Activated T-helper 2 cell treated with anti-CD3 and anti-CD28 coated beads, Interferon-gamma antibody, Interleukin-2, Interleukin-4, amounts not matched to agents 10 μg/mL and 5 μg/mL and 100 μg/mL, durations not matched to agents 14 hours and 24 hours and 36 hours (primary cell): ENCODE measurements at places on chromosomes 5 and 9.

DNA sequence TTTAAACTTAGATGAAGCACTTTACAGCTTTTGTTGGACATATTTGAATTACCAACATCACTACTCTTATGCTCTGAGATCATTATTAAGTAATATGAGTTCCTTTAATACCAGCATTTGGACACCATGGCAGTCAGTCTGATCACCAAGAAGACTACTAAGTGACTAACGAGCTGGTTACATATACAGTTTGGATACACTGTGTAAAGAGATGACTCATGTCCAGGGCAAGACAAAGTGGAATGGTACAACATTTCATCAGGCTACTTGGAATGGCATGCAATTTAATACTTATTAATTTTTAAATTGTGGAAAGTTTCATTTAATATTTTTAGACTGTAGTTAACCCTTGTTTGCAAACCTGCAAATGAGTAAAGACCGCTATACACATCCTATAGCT, 237.4 kb upstream of the PRDM9 start:
- no peak for DNase-seq

DNA sequence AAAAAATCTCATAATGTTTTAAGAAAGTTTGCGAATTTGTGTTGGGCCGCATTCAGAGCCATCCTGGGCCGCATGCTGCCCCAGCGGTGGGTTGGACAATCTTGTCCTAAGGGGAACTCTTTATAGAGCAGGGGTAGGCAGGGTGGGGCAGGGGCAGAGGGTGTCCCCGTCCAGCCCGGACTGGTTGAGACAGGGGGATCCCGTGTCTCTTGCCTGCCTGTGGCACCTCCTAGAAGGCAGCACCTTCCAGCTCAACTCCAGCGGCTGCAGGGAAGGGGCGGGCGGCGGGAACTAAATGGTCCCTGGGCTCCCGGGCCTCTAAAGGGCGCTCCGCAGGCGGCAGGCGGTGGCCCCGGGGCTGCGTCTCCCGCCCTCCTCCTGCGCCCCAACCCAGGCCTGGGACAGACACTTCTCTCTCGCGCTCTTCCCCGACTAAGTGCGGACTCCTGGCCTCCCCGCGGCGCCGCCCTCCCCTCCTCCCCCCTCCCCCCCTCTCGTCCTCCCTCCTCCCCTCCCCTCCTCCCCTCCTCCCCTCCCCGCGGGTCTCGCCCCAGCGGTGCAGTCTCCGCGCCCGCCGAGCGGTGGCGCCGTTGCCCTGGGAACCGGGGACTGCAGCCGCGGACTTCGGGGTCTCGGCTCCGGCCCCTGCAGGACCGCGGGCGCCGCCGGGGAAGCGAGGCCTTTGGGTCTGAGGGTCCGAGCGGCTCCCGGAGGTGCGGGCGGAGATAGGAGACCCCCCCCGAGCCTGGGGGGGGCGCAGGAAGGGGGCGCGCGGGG, 132.6 kb downstream of the MRPL36 start:
- no peak for DNase-seq

GRCh38 chr5:123743990-123744583, 232.1 kb downstream of the CSNK1G3 start:
- no peak for DNase-seq

- no peak for DNase-seq
Observed at GRCh38 chr5:111294551-111294950, 70.4 kb downstream of the CAMK4 start.

DNA sequence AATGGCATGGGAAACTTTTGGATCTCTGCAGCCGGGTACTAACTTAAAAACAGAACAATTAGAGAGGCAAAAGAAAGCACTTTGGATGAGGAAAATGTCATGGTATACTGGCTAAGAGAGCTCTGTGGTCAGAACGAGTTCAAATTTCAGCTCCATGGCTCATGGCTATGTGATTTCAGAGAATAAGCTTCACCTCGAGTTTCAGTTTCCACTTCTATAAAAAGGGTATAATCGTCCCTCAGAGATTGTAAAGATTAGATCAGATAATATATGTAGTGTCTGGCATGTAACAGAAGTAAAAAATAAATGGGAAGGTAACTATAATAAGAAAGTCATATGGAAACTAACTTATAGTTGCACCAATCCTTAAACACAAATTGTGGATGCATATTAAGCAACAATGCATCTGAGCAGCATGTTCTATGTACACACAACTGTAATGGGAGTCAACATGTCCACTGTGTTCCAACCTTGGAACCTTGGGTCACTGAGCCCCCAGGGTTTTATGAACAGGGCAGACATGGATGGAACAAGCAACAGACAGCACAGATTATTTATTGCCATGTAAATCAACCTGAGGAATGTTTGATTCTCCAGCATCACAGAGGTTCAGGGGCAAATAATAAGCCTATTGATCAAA, 145.4 kb downstream of the MAPKAP1 start:
- no peak for DNase-seq

DNA sequence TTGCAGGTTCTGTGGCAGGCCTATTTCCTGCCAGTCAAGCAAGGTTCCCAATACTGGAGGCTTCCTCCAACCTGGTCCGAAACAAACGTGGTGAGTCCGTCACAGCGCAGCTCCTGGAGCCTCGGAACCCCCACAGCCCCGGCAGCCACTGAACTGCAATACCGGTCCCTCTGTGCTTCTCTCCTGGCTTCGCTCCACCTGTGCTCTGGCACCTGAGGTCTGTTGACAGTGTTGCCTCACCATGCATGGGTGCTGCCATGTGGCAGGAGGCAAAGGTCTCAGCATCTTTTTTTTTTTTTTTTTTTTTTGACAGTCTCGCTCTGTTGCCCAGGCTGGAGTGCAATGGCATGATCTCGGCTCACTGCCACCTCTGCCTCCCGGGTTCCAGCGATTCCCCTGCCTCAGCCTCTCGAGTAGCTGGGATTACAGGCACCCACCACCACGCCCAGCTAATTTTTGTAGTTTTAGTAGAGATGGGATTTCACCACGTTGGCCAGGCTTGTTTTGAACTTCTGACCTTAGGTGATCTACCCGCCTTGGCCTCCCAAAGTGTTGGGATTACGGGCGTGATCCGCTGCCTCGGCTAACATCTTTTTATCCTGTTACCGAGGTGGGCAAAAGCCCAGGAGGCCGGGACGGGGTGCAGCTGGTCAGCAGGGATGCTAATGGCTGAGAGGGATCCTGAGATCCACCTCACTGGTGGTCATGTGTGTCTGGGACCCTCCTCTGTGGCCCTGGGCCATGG, 57.1 kb upstream of the RNU6ATAC start:
- DNase-seq: no peak

DNA sequence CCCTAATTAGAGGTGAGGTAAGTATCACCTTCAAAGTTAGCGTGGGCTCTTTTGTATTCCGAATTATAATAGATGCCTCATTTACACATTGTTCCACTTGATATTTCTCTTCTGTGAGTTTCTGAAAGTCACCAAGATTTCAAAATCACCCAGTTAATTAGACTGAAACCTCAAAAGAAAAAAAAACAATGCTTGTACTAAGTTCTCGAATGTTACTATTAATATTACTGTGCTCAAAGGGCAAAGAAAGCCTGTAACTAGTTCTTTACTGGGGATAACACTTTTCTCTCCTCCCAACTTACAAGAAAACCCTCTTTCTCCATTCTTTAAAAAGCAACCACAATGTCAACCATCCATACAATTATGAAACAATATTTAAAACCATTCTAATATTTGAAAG, 98.5 kb downstream of the STRBP start:
- DNase-seq: no peak

- no peak for DNase-seq
Observed at GRCh38 chr9:87178302-87178701, 231.0 kb upstream of the GAS1 start.

GRCh38 chr9:124066783-124067577, 55.4 kb downstream of the LHX2 start:
- no peak for DNase-seq
